ENCODE measurements at places on chromosomes 7 and 10.

GRCh38 chr10:76211691-76212090 lies 780.3 kb downstream of the LRMDA start:
- DNase-seq = no peak

DNA sequence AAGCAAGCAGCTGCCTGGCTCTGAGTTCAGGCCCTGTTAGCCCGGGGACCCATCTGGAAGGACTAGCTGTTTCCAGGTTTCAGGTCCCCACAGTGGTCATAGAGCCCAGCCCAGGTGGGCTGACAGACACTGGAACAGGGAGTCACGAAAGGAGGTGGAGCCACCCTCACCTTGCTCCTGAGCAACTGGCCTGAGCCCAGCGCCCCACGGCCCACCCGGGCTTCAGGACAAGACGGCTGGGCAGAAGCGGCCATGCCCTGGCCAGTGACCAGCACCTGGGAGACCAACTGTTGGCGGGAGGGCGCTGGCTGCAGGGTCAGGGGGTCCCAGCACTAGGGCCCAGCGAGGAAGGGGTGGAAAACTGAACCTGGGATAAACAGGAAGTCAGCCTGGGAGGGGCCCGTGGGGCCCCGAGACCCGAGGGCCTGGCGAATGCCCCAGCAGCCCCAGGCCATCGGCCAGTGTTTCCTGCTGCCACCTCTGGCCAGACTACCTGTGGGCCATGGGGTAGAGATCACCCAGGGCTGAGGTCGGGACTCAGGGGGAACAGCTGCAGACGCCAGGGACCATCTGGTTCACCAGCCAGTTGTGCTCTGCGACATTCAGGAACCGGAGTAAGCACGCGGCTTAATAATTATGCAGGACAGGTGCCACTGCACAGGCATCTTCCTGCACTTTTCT lies 282.1 kb upstream of the PPP2R2D start:
- no peak for DNase-seq

DNA sequence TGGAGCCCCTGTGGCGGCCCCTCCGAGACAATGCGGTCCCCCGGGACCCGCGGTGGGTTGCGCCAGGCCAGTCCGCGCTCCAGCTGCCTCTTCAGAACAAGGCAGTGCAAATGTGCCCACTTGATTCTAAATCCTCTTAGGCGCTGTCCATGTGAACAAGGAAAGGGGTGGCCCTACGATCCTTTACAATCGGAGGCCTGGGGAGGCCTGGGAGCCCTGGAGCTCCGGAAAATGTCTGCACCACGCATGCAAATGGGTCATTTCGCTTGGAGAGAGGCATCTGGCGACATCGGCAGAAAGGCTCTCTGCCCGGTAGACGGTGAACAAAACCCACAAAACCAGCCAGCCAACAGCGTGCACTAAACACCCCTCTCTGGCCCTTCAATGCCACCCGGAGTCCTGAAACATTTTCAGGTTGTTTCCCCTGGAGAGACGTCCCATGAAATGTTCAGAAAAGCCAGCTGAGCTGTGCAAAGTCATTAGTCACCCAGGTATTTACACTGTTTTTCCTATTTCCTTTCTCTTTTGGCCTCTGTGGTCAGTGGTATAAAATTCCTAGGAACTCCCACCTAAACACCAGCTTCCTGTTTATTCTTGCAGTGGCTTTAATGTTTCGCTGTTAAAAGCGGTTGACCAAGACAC lies 102.8 kb upstream of the ZNF438 start:
- DNase-seq = no peak

DNA sequence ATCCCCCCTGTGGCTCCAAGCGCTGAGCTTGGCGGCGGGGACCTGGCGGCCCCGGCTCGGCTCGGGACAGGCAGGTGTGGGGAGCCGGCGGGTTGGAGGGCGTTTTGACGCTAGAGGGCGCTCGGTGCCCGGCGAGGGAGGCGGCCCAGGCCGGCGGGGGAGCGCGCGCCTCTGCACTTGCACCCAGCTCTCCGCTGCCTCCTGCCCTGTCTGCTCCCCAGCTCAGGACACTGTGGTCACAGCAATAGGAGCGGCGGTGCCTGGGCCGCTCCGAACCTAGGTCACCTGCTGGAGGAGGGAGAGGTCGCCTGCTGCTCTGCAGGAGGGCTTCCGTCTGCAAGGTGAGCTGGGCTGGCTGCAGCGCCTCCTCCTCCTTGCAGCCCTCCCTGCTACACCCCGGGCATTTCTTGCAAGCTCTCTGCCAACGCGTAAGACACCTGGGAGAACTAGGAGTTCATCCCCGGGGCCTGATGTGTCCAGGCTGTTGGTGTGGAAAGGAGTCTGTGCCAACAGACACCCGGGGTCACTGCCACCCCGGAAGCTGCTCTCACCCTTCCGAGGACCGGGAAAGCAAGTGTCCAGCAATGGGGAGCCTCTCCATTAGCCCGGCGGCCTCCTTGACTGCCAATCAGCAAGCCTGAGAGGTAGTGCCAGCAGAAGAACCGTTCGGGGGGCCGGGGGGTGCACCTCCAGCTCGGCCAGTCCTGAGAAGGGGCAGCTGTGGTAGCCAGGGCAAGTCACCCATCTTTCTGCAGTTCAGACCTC lies 620.4 kb downstream of the GALNT17 start:
- DNase-seq = peak; percentile 83

DNA sequence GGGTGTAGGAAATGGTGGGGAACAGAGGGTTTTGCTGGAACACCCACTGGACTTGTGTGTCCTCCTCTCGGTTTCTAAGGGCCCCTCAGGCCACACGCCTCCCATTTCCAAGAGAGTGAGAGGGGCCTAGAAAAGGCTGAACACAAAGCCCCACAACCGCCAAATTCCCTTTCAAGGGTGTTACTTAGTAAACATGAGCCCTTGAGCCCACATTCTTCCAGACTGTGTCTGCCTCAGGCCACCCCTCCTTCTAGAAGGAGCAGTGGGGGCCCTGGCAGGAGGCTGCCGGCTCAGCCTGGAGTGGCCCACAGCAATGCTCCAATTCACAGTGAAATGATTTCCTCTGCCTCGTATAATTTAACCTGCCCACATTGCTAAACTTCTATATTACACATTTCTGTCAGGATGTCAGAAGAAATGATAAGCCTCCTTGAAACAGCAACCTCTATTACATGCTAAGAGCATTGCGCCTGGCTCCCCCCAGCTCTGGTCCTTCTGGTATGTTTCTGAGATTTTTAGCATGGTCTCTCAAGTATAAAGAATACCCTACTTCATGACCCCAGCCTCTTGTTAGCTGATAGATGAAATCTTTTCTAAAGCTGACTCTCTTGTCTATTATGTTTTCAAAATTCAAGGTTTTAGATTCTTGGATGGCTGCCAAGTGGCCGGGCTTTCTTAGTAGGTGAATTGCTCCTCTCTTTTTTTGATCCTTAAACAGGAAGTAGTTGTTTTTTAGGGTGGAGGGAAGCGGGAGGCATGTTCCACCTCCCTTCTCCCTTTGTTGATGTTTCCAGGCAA lies 673.9 kb upstream of the GALNT17 start:
- DNase-seq = no peak

DNA sequence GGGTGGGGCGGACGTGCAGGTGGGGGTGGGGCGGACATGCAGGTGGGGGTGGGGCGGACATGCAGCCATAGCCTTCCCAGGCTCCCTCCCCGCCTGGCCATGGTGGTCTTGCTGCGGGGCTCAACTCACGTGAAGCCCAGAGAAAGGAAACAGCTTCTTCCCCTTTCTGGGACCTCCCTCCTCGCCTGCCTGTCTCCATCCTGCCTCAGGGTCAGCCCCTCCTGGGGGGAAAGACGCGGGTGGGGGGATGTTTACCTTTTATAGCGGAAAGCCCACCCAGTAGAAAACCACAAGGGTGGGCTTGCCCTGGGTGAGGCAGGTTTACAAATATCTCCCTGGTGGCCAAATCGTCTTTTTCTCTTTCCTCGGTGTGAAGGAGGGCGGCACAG lies 520.0 kb downstream of the GLRX3 start:
- DNase-seq = no peak

DNA sequence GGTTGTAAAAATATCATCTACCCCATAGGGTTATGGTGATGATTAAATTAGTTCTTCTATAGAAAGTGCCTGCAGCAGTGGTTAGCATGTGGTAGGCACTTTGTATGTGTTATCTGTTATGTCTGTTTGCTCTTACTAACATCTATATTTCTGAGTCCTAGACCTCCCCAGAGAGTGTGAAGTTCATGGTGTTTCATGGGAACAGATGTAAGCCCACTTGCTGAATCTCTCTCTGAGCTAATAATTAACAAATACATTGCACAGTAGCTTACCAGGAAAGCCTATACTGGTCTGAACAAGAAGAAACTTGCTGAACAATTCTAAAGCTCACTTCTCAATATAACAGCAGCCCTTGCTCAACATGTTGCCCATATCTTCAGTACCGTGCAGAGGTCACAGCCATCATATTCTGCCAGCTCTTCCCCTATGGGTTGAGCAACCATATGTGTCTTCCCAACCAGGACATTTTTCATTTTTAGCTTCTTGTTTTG lies 100.1 kb downstream of the NPSR1 start:
- no peak for DNase-seq

- DNase-seq = no peak
These were observed 72.1 kb upstream of the EGFR start for GRCh38 chr7:54946764-54947163.

GRCh38 chr10:50497758-50498157 lies 126.0 kb downstream of the SGMS1 start:
- DNase-seq = no peak

- no peak for DNase-seq
These were observed 205.2 kb downstream of the STK31 start for GRCh38 chr7:23915236-23915635.

DNA sequence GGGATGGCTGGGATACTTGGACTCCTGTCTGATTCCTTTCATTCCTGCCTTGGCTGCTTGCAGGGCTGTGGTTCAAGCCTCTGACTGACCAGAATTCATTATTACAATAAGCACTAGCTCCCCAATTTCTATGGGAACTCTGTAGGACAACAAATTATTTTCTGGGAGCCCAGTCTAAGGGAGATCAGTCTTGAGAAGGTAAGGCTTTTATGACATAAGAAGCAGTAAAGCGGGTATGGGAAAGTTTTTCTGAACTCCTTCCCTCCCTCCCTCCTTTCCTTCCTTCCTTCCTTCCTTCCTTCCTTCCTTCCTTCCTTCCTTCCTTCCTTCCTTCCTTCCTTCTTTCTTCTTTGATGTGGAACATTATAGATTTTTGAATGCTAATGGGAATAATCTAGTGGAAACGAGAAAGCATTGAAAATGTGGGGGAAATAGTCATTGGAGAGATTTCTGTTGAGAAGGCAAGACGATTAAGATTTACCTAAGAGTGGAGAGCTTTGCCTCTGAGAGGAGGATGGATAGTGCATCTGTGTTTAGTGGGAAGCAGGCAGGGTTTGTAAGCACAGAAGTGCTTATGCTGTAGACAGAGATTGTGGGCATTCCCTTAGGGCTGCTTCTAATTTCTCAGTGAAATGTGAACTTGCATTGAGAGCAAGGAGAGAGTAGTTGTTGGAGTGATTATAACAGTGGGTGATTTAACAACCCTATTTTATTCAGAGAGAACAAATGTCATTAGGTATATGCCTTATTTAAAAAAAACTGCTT lies 201.5 kb downstream of the DNAJB9 start:
- DNase-seq = no peak

DNA sequence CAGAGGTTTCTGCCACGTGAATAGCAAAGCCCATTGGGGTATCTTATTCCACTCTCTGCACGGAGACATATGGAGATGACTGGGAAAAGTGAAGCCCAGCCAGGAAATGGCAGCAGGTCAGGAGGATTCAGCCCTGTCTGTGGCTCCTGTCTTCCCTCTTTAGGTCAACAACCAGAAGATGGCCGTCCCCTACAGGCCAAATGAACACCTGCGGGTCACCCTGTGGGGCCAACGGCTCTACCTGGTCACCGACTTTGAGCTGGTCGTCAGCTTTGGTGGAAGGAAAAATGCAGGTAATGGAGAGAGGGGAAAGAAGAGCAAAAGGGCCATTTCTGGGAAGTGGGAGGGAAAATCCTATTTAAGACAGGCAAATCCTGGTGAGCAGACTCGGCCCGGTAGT lies 38.3 kb downstream of the EPHB4 start:
- no peak for DNase-seq

DNA sequence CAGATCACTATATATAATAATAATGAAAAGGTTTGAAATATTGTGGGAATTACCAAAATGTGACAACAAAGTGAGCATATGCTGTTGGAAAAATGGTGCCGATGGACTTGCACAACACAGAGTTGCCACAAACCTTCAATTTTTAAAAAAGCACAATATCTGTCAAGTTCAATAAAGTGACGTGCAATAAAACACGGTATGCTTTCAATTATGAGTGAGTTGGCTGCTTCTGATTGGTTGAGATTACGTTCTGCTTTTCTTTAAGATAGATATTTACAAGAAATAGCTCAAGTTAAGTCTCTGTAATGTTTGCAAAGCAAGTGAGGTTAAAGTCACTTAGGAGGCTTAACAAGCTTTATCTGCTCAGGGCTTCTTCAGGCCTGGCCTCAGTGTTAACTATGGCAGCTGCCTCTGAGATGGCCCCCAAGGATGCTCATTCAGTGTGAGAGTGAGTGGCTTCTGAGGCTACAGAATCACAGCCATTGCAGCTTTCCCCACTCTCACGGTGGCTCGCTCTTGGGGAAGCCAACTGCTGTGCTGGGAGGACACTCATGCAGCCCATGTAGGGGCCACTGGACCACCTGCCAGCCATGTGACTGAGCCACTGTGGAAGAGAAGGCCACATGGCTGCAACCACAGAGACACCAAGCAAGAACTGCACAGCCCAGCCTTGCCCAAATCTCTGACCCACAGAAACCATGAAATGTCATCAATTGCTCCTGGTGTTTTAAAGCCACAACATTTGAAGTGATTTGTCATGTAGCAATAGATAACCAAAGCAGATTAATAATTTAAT lies 78.3 kb upstream of the TMEM72 start:
- no peak for DNase-seq

DNA sequence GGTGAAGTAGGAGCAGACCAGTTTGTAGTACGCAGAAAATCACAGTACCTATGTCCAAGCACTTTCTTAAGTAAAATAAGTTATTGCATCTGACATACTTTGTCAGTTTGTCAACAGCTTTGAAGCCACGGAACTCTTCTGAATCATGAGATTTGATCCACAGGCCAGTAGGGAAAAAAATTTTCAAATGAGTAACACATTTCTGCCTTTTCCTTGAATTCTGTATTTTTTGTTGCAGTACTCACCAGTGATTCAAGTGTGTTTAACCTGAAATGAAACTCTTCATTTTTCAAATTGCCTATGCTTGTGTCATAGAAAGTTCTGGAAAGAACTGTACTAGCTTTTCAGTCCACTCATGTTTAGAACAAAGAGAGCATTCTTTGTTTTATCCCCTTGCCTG lies 337.7 kb downstream of the GATA3 start:
- DNase-seq = no peak

GRCh38 chr7:1176891-1177373 lies 16.9 kb upstream of the ZFAND2A start:
- peak; percentile 45 for DNase-seq

DNA sequence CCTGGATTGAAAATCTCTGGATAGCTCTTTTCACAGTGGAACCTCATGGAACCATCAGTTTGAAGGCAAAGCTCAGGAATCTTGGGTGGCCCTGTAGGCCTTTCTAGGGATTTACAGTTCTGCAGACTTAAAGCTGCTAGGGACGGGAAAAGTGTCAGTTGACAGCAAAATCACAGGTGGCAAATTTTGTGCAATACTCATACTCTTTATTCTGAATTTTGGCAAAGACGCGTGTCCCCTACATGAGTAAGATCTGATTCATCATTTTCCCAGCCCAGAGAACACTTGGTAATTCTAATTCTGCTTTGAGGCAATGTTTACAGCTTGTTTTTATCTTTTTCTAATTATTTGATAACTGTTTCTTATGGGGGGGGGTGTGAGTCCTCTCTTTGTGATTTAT lies 3.6 kb downstream of the LRRC17 start:
- DNase-seq = no peak
